ENCODE measurements at places on chromosomes 1 and 21. TPM values are rescaled to one million over a fixed set of nuclear protein-coding genes. Genes with fewer than 3 reads are reported as not detected.

The ACTN2 gene
- 0.11 TPM for total RNA-seq

The SLC16A4 gene
- 0.27 TPM for total RNA-seq

The FMOD gene
- total RNA-seq = 2.4 TPM

The SLC25A34 gene
- total RNA-seq = 0.81 TPM

The NUP210L gene
- total RNA-seq = not detected

The GCSAML gene
- total RNA-seq = 0.16 TPM

The BLACAT1 gene
- not detected for total RNA-seq

The OR2T33 gene
- total RNA-seq = not detected

The MECR gene
- total RNA-seq = 43.5 TPM

The GUCA2B gene
- total RNA-seq = not detected

The MOB3C gene
- 8.7 TPM for total RNA-seq

The PPIH gene
- 105 TPM for total RNA-seq

The NECTIN4 gene
- total RNA-seq = not detected

The FCAMR gene
- total RNA-seq = not detected

The HSD3B1 gene
- not detected for total RNA-seq

The OR2L2 gene
- total RNA-seq = not detected

The WLS gene
- total RNA-seq = not detected

The FBXO2 gene
- total RNA-seq = 1.9 TPM

The C1orf74 gene
- total RNA-seq = 2.8 TPM

The LCE2C gene
- not detected for total RNA-seq

The NGF gene
- total RNA-seq = not detected

The TCP10L gene
- 0.63 TPM for total RNA-seq

The TLR5 gene
- total RNA-seq = 0.38 TPM

The DYNLT4 gene
- 0.36 TPM for total RNA-seq

The ATP5PB gene
- total RNA-seq = 341 TPM

The HRNR gene
- not detected for total RNA-seq

The ELAVL4 gene
- total RNA-seq = not detected

The GNG4 gene
- total RNA-seq = 2.2 TPM

The SPRR2E gene
- total RNA-seq = not detected

Data from activated CD8-positive, alpha-beta T cell treated with anti-CD3 and anti-CD28 coated beads for 36 hours (primary cell).